Naive thymus-derived CD8-positive, alpha-beta T cell (primary cell): ENCODE measurements at places on chromosomes 7 and 10.

- no peak for DNase-seq
Measured at GRCh38 chr7:6623589-6624245, 8.3 kb downstream of the ZNF853 start.

GRCh38 chr7:17696422-17696821, 243.9 kb downstream of the SNX13 start:
- DNase-seq, result no peak

DNA sequence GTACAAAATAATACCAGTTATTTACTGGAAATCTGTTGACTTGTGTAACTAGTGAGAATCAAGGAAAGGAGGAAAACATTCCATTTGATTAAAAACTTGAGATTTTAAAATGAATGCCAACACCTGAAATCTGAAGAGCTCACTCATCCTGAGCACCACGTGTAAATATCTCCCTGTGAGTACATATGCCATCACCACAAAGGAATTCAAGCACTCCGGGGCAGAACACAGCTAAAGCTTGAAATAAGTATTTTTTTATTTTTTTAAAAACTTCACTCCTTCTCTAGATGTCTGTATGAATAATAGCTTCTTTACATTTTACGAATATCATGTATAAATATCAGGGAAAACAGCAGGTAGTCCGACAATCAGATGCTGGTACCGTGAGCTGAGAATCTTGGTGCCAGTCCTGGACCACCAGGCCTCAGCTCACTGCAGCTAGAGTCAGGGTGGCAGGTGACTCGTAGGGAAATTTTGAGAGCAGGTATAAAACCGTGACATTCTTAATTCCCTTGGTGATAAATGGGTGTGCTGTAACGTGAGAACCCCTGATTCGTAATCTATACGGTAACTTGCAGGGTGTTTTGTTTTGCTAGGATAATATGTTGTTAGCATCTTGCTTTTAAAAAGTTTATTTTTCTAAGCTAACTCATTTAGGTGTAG, 12.7 kb downstream of the LMTK2 start:
- no peak for DNase-seq

DNA sequence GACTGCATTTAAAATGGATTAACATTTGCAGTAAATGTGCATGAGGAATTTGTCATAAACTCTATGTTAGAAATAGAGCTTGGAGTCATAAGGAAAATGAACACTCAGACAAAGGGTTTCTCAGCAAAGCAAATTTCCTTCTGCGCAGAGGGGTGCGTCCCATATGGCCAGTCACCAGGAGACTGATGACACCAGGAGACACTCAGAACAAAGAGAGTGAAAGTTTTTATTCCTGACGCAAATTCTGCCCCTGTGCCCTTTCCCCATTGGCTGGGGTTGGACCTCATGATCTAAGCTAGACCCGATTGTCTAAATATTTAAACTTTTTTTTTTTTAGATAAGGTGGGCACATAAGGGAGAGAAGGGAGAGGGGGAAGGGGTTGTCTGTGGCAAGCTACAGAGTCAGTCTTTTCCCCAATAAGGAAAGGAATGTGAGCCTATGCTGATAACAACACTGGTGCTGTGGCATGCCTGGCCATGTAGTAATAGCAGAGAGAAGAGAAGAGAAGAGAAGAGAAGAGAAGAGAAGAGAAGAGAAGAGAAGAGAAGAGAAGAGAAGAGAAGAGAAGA, 202.0 kb downstream of the POM121L12 start:
- no peak for DNase-seq

DNA sequence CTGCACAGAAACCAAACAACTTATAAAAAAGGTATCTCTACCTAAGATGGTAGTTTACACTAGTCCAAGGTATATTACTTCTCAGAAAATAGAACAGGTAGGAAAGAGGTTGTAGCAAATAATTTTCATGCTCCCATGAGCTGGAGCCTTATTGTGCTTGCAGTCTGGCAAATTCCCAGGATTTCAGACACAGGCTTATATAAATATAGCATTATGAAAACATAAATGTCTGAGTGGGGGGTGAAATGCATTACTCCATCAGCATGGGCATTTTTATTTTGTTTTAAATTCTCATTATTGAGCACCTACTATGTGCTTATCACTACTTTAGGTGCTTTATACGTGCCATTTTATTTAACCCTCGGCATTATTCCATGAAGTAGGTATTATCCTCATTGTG, 83.0 kb upstream of the PHYHIPL start:
- no peak for DNase-seq

DNA sequence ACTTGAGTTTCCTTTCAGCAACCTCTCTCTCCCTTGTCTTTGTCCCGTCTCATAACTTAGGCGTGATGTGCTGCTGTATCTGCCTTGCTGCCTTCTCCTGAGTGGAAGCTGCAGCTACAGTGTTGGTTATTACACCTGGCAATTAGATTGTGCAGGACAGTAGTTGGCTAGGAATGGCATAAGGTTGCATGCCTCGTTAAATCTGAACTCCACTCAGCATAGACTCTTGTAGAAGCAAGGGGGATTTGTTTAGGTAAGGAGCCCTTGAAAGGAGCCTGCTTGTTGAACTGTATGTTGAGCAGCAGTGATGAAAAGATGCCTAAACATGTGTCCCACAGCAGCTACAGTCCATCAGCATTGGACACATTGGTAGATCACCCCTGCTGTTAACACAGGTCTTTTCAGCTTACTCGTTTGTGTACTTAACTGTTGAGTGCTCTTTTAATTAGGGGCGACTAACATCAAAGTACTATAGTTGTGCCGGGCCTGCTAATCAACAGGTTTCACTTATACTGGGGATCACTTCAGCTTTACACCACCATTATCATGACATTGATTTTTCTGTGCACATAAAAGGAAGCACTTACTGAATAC, 225.0 kb downstream of the AUTS2 start:
- no peak for DNase-seq

- DNase-seq, result peak; percentile 10
Measured at GRCh38 chr7:4683043-4683883, 1.2 kb downstream of the FOXK1 start.

DNA sequence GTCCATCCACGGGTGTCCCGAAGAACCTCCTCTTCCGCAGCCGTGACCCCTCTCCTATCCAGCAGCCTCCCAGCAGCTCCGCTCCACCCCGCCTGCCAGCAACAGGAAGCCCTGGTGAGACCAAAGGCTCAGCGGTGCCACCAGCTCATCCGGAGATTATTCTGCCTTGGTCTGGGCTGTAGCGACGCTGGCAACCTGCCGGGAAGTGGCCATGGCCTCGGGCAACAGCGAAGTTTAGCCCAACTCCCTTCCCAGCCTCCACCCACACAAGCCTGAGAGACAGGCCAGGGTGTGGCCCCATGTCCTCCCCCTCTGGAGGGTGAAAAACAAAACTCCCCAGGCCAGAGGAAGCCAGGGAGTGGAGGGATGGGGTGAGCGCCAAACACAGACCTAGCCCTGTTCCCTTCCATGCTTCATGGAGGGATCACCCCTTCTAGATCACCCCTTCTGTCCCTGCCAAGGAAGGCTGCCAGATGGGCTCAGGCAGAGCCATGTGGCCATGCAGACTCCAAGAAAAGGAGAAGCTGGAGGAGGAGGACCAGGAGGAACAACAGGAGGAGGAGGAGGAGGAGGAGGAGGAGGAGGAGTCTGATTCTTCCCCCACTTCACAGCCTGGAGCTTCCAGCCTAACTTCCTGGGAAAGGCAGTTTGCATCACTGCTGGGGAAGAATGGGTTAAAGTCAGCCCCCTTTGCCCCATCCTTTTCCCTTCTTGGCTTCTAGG, 918 bp downstream of the CALHM2 start:
- DNase-seq, result peak; percentile 37

- DNase-seq, result no peak
Measured at GRCh38 chr7:149430192-149430591, 30.7 kb downstream of the ZNF777 start.

GRCh38 chr10:58275261-58275660, 6.3 kb downstream of the CISD1 start:
- DNase-seq, result no peak

DNA sequence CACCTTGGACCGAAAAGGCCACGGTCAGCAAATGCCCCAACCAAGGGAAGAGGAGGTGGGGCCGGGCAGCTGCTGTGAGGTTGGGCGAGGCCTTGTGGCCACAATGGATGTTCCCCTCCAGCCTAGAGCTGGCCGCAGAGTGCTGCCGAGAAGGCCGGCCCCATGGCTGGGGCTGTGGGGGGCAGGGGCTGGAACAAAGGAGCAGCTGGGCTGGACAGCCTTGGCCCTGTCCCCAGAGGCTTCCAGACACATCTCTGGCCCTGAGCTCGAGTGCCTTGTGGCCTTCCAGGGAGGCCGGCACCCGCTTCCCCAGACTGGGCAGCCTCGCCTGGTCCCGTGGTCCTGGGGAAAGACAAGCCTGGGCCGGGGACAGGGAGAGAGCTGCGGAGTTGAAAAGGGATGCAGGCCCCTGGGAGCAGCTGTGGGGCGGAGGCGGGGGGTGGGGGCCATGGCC, 88.0 kb downstream of the PDGFA start:
- DNase-seq, result no peak

DNA sequence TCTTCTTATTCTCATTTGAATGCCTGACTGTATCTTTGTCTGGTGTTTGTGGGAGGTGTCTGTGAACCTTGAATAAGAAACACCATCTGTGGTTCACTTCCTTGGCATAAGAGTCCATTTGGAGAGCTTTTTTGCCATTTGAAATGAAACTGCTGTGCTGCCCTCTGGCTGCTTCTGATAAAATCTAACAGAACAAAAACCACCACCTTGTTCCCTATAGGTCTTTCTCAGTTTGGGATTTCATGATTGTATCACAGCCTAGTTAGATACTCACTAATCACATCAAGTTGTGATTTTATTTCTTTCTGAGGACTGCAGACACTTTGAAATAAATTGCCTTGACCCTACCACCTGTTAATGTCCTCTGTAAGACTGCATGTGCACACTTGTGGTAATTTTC, 102.7 kb upstream of the FAM13C start:
- DNase-seq, result no peak

DNA sequence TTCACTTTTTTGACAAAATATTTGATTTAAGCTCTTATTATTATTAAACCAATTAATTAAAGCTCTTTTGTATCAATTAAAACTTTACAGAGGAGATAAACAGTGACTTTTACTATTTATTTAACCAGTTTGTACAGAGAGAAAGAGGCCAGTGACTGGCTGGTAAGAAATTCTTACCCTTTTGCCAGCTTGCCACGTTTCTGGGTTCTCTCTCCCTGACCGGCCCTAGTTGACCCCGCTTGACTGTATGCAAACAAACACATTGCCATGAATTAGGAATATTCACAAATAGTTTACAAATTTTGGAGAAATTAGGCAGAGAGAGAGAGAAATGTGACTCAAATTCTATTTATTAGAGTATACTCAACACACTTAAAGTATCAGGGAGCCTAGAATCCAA, 36.2 kb downstream of the NPVF start:
- no peak for DNase-seq

- no peak for DNase-seq
Measured at GRCh38 chr10:14564268-14564744, 210.4 kb downstream of the FAM107B start.

DNA sequence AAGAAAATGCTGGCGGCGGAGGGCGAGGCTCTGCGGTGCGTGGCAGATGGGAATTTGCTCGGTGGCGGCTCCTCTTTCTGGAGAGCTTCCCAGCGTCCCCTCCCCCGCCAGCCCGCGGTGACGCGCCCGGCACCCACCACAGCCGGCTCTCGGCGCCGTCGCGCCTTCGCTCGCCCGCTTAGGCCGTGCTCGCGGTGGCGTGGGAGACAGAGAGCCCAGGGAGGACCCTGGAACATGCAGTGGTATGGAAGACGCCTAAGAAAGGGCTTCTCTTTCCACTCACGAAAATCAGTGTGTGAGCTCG, 576 bp upstream of the CSGALNACT2 start:
- peak; percentile 42 for DNase-seq

GRCh38 chr10:11097686-11098085, 80.0 kb downstream of the CELF2 start:
- no peak for DNase-seq

- DNase-seq, result no peak
Measured at GRCh38 chr7:91566402-91566732, 302.1 kb downstream of the FZD1 start.

DNA sequence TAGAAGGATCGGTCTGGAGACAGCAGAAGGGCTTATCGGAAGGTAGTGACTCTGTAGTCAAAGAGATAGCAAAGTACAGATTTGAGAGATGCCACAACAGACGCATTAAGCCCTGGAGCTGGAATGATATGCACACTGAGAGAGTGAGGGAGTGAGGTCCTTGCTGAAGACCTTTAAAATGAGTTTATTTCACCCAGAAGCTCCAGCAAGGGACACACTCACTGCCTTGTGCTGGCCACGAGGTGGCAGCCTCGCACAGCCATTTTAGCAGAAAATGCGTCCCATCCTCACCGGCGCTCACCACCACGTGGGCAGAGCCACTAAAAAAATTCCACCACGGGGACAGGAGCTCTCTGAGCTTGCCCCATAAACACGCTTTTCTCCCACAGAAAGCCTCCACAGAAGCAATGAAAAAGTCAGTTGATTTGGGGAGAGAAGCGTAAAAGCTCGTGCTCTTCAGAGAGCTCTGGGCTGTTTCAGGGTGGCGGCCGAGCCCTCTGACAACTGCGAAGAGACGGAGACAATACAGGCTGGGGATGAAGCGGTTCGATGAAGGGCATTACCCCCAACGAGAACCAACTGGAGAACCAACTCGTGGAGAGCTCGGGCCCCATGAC, 163.0 kb upstream of the KLF14 start:
- peak; percentile 68 for DNase-seq
